ENCODE measurements at places on chromosomes 2 and 18.
A peak's percentile ranks its signal among the peaks of the same experiment; 100 is the strongest.

DNA sequence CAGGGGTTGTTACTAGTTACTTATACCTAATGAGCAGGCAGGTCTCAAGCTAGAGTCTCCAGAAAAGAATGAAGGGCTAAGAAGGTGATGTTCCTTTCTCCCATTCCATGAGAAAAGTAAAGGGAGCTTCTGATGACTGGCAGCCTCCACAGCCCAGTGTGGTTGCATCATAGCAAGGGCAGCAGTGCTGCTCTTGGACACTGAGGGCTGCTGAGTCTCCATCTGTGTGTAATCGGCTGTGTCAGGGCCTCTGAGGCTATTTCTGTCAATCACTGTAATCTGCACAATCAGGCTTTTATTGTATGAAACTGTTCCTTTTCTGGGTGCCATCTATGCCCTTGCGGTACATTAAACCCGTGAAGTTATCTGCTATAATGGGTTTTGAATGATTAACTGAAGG is 164.1 kb upstream of the FBXO11 start:
- H3K36me3 ChIP-seq, result no peaks in the 10 kb centered on the region
- H3K4me1 ChIP-seq, result no peaks in the 10 kb centered on the region
- no peak overlapping the region for H3K27ac ChIP-seq
- no peaks in the 10 kb centered on the region for H3K27me3 ChIP-seq
- DNase-seq, result no peak

GRCh38 chr2:171160956-171161740 is 455 bp upstream of the TLK1 start:
- peak overlapping the region; percentile 64 for H3K27ac ChIP-seq
- H3K27me3 ChIP-seq, result no peaks in the 10 kb centered on the region
- H3K36me3 ChIP-seq, result no peaks in the 10 kb centered on the region
- no peaks in the 10 kb centered on the region for H3K4me1 ChIP-seq
- DNase-seq, result no peak
- peak overlapping the region; percentile 83 for H3K4me3 ChIP-seq

- no peaks in the 10 kb centered on the region for H3K4me1 ChIP-seq
- no peak overlapping the region for H3K4me3 ChIP-seq
- no peaks in the 10 kb centered on the region for H3K27me3 ChIP-seq
- H3K27ac ChIP-seq, result no peak overlapping the region
- no peak for DNase-seq
Observed at GRCh38 chr2:109049022-109049421, 60.0 kb upstream of the EDAR start.

- no peak overlapping the region for H3K4me3 ChIP-seq
- no peaks in the 10 kb centered on the region for H3K4me1 ChIP-seq
- DNase-seq, result no peak
- no peaks in the 10 kb centered on the region for H3K36me3 ChIP-seq
- H3K27ac ChIP-seq, result no peak overlapping the region
Observed at GRCh38 chr2:145724311-145724898, 1204.5 kb upstream of the ZEB2 start.

GRCh38 chr2:107197594-107198294 is 311.8 kb upstream of the ST6GAL2 start:
- H3K36me3 ChIP-seq, result no peaks in the 10 kb centered on the region
- H3K27me3 ChIP-seq, result no peaks in the 10 kb centered on the region
- H3K4me1 ChIP-seq, result no peaks in the 10 kb centered on the region
- no peak for DNase-seq
- H3K4me3 ChIP-seq, result no peak overlapping the region

GRCh38 chr2:39703181-39703872 is 37.6 kb downstream of the TMEM178A start:
- H3K36me3 ChIP-seq, result no peaks in the 10 kb centered on the region
- H3K27ac ChIP-seq, result no peak overlapping the region
- DNase-seq, result no peak
- no peaks in the 10 kb centered on the region for H3K4me1 ChIP-seq
- H3K27me3 ChIP-seq, result no peaks in the 10 kb centered on the region

DNA sequence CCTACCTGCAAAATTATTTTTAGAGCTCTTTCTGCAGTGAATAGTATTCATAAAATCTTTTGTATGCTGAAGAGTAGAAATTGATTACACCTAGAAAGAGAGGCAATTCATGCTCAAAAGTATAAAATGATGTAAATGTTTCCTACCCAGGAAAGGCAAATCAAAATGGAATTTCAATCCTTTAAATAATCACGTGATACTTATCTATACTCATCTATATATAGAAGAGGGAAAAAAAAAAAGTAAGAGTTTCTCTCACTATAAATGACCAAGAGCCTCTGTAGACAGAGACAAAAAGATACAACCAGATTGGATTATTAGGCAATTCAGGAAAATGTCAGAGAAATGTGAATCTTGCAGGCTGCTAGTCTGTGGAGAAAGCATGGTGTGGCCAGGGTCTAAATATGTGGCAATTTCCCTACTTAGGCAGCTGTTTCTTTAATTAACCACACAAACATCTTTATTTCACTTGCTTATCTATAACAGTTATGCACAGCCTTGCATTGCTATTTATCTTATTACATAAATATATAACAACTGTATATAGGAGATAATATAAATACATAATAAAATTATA is 39.5 kb downstream of the METTL8 start:
- H3K4me1 ChIP-seq, result no peaks in the 10 kb centered on the region
- H3K27ac ChIP-seq, result no peak overlapping the region
- H3K27me3 ChIP-seq, result no peaks in the 10 kb centered on the region

DNA sequence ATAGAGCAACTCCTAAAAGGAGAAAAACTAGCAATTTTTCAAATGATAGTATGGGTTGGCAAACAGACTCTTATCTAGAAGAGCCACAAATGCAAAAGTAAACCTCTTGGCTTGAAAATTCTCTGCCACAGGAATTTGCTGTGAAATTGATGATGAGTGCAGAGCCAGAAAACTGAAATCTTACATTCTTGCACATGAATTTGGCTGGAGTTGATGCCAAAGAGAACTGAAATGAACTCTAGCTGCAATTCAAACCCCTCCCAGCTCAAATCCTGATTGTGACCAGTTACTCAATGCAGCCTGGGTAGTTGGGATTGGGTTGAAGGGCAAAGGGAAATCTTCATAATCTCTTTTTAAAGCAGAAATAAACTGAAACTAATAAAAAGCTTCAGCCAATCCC is 266.6 kb downstream of the PDE11A start:
- H3K4me3 ChIP-seq, result no peak overlapping the region
- H3K27me3 ChIP-seq, result no peaks in the 10 kb centered on the region
- no peak for DNase-seq
- no peaks in the 10 kb centered on the region for H3K36me3 ChIP-seq

DNA sequence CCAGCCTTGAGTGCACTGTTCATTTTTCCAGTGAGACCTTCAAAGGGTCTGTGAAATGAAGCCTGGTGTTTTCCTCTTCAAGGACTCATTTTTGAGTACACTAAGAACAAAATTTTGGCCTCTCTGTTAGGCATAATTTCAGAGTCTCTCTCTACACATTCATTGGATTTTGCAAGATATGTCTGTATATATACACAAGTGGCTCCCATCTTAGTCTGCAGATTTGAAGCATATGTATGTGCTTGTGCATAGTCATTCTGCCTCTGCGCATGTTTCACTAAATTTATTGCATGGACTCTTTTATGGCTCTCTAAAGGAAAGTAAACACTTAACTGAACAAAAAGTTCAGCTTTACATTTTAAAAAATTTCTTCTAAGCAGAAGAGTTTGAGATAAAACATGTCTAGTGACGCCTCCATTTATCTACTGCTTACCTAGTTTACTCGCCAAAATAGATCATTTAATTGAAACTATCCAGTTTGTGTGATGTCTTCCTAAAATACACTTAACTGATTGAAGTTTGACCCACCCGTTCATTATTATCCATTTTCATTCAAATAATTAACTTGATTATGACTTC is 145.9 kb downstream of the FMNL2 start:
- H3K4me3 ChIP-seq, result no peak overlapping the region
- DNase-seq, result no peak
- H3K4me1 ChIP-seq, result peaks cover 4% of the 10 kb centered on the region
- no peaks in the 10 kb centered on the region for H3K27me3 ChIP-seq
- H3K27ac ChIP-seq, result no peak overlapping the region

GRCh38 chr2:95375532-95376150 is 26.9 kb upstream of the FAHD2A start:
- no peaks in the 10 kb centered on the region for H3K4me1 ChIP-seq
- H3K27me3 ChIP-seq, result no peaks in the 10 kb centered on the region
- no peaks in the 10 kb centered on the region for H3K36me3 ChIP-seq

- no peak for DNase-seq
- no peaks in the 10 kb centered on the region for H3K36me3 ChIP-seq
- H3K27me3 ChIP-seq, result no peaks in the 10 kb centered on the region
- no peaks in the 10 kb centered on the region for H3K4me1 ChIP-seq
- no peak overlapping the region for H3K27ac ChIP-seq
Observed at GRCh38 chr2:107174171-107174570, 288.2 kb upstream of the ST6GAL2 start.

DNA sequence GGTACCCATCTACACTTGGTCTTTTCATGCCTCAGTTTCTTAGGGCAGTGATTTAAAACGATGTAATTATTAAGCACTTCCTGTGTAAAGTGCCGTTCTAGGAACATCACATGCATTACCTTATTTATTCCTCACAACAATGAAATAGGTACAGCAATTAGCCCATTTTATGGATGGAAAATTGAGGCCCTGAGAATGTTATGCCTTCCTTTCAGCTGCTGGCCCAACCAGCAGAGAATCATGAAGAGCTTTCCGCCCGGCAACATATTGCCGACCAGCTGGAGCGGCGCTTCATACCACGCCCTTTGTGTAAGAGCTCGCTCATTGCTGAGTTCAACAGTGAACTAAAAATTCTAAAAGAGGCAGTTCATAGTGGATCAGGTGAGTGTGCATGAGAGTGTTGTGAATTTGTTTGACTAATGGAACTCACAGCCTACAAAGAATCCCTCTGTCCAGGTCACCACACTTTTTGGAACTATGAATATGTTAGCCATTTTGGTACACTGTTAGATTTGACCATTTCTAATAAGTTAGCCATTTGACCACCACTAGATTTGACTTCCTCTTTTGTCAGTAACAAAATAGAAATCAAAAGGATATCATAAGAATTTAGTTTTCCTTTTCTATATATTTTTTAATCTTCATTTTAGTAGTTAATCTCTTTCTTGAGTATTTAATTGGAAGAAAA is 25.6 kb upstream of the RPE start:
- no peaks in the 10 kb centered on the region for H3K4me1 ChIP-seq
- DNase-seq, result no peak
- H3K27me3 ChIP-seq, result no peaks in the 10 kb centered on the region
- no peak overlapping the region for H3K27ac ChIP-seq
- no peak overlapping the region for H3K4me3 ChIP-seq

GRCh38 chr2:191150230-191150599 is 579 bp downstream of the STAT4 start:
- H3K27me3 ChIP-seq, result 0 out of 2 replicates have a peak, but pooled peaks cover 7% of the 10 kb centered on the region
- H3K4me1 ChIP-seq, result no peaks in the 10 kb centered on the region
- H3K27ac ChIP-seq, result no peak overlapping the region
- no peak for DNase-seq
- H3K36me3 ChIP-seq, result no peaks in the 10 kb centered on the region

DNA sequence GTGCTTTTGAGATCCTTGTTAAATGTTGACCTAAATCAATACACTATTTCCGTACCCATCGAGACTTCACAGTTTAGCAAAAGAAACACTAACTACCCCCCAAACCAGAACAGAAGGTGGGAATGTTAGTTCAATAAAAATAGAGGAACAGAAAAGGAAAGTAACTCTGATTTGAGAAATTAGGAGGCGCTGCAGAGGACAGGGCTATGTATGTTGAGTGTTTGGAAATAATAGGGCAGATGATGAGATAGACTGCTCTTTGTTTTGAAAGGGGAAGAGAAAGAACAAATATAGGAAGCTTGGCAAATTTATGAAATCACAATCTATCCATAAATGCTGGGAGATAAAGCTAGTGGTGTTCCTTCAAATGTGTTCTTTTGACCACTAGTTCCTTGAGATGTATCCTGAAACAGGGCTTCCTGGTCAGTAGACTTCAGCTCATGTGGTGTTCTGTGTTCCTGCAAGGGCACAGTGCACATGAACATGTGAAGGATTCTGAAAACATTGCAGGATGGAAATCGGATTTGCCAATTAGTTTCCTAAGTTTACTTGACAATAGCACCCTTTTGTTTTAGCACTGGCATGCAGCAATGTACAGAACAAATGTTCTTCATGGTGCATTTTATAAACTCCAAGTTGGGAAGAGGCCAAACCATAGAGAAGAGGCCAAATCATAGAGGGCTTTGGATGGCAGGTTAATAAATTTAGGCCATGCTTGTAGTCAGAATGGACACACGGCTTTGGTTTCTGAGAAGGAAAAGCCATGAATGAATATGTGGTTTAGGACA is 39.8 kb downstream of the RHBDD1 start:
- H3K27me3 ChIP-seq, result no peaks in the 10 kb centered on the region
- H3K36me3 ChIP-seq, result no peaks in the 10 kb centered on the region
- DNase-seq, result no peak
- H3K27ac ChIP-seq, result no peak overlapping the region
- H3K4me3 ChIP-seq, result no peak overlapping the region

DNA sequence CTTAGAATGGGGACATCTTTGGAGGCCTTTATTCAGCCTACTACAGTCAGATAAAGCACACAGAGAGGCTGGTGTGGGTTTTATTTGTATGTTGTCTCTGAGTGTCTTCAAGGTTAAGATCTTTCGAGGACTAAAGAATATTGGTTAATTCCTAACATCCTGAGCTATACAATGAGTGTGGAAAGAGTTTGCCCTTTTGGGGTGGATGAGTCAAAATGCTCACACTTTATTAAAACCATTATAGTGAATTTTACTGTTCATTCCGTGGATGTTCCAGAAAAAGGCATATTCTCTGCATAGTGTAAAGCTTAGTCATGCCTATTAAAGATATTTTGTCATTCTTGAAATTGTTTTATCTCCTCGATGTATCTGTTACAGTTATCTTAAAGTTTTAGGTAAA is 29.1 kb upstream of the SLC38A11 start:
- H3K27ac ChIP-seq, result no peak overlapping the region
- no peaks in the 10 kb centered on the region for H3K36me3 ChIP-seq
- no peak for DNase-seq
- H3K4me3 ChIP-seq, result no peak overlapping the region
- H3K4me1 ChIP-seq, result no peaks in the 10 kb centered on the region

DNA sequence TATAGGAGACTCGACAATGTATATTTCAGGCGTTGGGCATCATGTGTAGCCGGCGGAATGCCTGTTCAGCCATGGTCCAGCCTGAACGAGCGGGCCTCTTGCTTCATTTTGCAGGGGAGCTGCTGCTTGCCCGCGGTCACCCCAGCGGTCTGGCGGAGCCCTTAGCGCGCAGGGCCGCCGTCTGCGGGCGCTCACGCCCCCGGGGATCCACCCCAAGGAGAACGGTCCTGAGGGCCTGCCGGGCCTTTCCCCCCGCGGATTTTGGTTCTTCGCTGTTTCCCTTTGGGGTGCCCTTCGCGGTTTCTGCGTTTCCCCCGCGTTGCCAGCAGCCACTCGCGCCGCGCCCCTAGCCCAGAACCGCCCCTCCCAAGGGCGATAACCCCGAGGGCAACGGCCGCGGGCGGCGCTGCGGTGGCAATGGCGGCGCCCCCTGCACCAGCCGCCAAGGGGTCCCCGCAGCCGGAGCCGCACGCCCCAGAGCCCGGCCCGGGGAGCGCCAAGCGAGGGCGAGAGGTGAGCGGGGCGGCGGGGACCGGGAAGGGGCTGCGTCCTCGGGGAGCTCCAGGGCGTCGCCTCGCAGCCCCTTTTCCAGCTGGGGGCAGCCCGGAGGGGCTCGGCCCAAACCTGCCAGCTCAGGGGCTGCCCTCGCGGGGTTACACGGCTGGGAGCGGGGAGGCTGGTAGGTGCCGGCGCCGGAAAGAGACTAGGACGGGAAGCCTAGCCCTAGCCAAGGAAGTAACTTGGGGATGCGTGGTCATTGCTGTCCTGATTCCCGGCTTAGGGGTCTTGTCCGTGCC is at the start of gene MFSD2B:
TSS of gene MFSD2B (plus strand) at position 406 of the 797 bp plus-strand sequence. CDS start at position 418, 12 bp downstream.
- peak within 1 kb of the TSS; percentile 64 for H3K4me3 ChIP-seq
- peaks cover 15% of the 10 kb centered on the region for H3K4me1 ChIP-seq

All from H1 (cell line).